Small intestine (tissue), 16 donors: ENCODE measurements at places on chromosomes 2 and 18.

GRCh38 chr2:85746321-85747004 is 7.3 kb upstream of the ATOH8 start:
- no peaks in the 10 kb centered on the region for H3K27me3 ChIP-seq
- H3K4me3 ChIP-seq = no peak overlapping the region
- H3K36me3 ChIP-seq = no peaks in the 10 kb centered on the region
- DNase-seq = no peak

DNA sequence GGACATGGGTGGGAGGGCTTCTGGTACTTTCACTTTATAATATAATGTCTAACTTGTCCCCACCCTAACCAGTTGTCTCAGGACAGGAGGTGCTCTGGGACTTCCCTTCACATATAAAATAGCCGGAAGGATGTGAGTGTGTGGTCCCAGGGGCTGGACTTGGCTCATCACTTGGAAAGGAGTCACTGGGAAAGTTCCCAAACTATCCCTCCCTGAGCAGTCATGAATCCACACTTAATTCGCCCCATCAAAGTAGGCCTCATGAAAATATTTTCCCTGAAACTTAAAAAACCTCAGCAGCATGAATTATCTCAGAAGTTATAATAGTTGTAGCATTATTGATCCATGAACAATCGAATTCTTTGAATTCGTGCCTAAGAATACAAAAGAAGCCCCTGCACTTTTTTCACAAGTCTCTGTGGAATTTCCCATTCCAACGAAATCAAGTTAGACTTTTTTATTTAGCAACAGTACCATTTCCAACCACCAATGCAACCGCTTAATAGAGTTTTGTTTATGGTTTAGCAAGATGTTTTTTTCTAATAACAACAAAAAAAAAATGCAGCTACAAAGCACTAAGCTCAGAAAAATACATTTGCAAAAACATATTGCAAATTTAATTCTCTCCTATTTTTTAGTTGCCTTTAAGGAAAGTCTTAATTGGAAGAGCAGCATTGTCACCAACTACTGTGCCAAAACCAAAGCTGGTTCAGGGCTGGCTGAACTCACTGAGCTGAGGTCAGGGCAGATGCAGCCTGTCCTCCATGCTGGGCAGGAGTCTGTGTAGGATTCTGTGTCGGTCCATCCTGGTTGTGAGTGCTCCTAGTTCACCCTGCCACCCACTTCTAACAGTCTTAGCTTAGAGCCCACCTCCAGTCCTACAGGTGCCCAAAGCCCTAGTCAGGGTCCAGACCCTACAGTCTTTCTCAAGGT is 68.8 kb upstream of the SPTBN1 start:
- no peaks in the 10 kb centered on the region for H3K27me3 ChIP-seq
- H3K4me3 ChIP-seq = no peak overlapping the region
- no peaks in the 10 kb centered on the region for H3K4me1 ChIP-seq
- no peaks in the 10 kb centered on the region for H3K36me3 ChIP-seq
- no peak for DNase-seq

DNA sequence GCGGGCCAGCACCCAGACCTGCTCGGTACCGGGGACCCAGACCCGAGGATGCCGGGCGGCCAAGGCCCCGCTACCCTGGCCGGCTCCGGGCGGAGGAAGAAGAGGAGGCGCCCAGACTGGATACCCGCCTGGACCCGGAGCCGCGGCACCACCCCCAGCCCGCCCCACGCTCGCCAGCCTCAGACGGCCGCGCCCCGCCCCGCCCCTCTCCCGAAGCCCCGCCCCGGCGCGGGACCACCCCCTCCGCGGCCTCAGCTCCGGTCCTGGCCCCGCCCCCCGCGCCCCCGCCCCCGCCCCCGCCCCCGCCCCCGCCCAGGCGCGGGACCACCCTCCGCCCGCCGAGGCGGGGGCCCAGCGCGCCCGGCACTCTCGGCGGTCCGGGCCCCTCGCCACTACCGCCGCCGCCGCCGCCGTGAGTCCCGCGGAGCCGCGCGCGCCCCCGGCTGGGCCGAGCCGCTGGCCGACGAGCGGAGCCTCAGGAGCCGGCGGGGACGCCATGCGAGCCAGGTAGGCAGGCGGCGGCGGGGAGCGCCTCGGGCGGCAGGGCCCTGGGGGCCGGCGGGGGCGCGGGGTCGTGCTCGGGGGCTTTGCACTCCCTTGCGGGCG is at the start of gene SH3BP4:
TSS of gene SH3BP4 (plus strand) at position 354 of the 606 bp plus-strand sequence. CDS start 82,986 bp downstream, outside the sequence.
- H3K27ac ChIP-seq = peak within 1 kb of the TSS; percentile 12
- peaks cover 4% of the 10 kb centered on the region for H3K4me1 ChIP-seq
- H3K4me3 ChIP-seq = peak within 1 kb of the TSS; percentile 64
- H3K27me3 ChIP-seq = no peaks in the 10 kb centered on the region

DNA sequence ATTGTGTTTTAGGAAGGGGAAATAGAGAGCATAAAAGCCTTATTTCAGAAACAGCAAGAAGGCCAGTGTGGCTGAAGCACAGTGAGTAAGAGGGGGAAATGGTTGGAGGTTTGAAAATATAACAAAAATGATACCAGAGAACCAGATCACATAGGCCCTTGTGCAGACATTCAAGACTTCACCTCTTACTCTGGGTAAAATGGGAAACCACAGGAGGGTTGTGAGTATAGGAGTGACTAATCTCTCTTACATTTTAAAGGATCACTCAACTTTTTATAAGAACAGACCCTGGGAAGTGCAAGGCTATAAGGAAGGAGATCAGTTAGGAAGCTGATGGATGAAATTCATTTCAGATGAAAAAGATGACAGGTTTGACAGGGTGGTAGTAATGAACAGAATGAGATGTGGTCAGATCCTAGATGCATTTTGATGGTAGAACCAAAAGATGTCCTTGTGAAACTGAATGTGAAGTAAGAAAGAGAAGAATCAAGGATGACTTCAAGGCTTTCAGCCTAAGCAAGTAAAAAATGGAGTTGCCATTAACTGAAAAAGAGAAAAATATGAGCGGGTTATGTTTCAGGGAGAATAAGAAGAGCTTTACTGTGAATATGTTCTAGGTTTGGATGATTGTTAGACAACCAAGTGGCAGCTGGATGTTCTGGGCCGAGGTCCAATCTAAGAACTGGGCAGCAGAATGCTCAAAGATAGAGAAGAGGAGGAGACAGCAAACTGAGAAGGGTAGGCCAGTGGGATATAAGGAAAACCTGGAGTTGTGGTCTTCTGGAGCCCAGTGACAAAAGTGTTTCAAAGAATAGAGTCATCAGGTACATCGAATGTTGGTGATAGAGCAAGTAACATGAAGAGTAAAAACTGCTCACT is 65.1 kb downstream of the USP40 start:
- H3K4me1 ChIP-seq = no peaks in the 10 kb centered on the region
- no peaks in the 10 kb centered on the region for H3K27me3 ChIP-seq
- peaks cover 19% of the 10 kb centered on the region for H3K36me3 ChIP-seq
- DNase-seq = no peak

GRCh38 chr2:210277133-210277532 is 37.8 kb downstream of the MYL1 start:
- H3K4me3 ChIP-seq = no peak overlapping the region
- no peaks in the 10 kb centered on the region for H3K36me3 ChIP-seq
- H3K4me1 ChIP-seq = no peaks in the 10 kb centered on the region
- H3K27ac ChIP-seq = no peak overlapping the region
- no peak for DNase-seq

DNA sequence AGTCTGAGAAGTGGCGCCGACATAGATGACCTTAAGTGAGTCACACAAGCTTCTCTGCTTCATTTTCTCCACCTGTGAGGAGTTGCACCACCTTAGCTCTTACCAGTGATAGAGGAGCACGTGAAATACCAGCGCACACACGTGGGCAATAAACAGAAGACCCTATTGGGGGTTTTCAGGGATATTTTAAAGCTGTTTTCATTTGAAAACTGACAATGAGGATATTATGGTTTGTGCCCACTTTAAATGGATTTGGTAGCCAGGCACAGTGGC is 47.3 kb upstream of the FZD7 start:
- H3K4me3 ChIP-seq = no peak overlapping the region
- DNase-seq = no peak
- peaks cover 16% of the 10 kb centered on the region for H3K4me1 ChIP-seq
- peak overlapping the region; percentile 55 for H3K27ac ChIP-seq

DNA sequence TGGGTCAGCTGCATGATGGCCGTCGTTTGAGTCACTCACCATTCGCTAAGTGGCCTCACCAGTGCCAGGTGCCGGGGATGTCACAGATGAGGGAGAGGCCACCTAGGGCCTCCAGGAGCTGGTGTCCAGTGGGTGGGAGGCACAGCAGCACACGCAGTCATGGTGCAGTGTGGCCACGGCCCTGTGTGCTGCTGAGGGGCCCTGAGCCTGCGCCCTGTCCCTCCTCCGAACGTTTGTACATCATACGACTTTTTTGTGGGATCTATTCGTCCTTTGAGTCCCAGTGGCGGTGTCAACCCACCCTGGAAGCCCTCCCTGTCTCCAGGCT is 30.1 kb upstream of the ODC1 start:
- no peak for DNase-seq
- H3K4me3 ChIP-seq = no peak overlapping the region
- no peaks in the 10 kb centered on the region for H3K4me1 ChIP-seq
- H3K36me3 ChIP-seq = no peaks in the 10 kb centered on the region

DNA sequence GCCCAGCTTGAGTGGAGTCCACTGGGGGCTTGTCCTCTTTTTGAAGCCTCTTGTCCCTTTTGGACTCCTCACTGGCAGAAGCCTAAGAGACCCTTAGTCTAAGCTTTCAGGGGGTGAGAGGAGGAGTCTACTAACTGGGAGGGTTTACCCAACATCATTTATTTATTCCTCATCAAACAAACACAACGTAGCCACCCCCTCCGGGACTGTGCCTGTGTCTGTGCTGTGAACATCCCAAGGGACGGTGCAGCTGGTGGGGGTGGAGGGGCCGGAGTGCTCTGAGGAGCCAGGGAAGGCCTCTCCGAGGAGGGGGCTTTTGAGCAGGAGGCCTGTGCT is 42.7 kb upstream of the TAF1B start:
- H3K27me3 ChIP-seq = no peaks in the 10 kb centered on the region
- peaks cover 9% of the 10 kb centered on the region for H3K4me1 ChIP-seq
- H3K36me3 ChIP-seq = no peaks in the 10 kb centered on the region
- H3K4me3 ChIP-seq = no peak overlapping the region
